ENCODE measurements at places on chromosomes 4 and X.

DNA sequence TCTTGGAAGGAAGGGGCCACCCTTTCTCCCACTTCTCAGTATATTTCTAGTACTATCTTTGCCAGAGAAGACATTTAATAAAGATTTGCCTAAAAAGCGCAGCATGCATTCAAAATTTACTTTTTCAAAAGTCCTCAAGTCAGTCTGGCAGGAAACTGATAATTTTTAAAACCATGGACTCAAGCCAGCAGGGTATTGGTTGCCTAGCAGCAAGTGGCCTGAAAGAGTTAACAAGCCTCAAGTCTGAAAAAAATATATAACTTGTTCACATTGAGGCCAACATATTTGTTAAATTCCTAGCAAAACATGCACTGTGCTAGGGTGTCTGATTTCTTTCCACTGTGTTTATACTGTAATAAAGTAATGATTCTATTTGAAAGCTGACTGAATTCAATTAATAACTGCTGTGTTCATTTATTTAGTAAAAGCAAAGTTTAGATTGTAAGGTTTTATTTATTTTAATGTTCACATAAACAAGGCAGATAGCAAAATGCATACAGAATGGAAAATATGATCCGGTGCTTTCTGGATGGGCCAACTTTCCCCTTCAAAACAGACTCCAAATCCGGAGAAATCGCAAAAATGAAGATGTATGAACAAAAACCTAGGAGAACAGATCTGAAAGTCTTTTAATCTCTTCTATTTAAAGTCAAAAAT is 218.5 kb upstream of the FGF13 start:
- DNase-seq: no peak

- peak; percentile 21 for DNase-seq
These were observed 11.3 kb upstream of the PHKA2 start for GRCh38 chrX:18995221-18995620.

DNA sequence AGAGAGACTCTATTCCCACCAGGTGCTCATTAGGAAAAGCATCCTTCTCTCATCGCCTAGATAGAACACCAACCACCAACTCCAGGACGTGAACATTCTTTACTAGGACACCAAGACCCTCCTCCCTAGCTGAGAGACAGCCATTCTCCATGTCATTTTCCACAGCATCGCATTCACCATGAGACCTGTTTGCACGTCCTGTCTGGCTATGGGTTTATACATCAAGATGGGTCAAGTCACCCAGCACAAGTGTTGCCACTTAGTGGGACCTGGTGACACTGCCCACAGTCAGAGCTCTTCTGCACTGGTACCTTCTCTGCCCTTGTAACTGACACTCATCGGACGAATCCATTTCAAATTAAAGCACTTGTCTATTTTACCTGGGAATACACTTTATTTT is 17.5 kb downstream of the LRP2BP start:
- no peak for DNase-seq

DNA sequence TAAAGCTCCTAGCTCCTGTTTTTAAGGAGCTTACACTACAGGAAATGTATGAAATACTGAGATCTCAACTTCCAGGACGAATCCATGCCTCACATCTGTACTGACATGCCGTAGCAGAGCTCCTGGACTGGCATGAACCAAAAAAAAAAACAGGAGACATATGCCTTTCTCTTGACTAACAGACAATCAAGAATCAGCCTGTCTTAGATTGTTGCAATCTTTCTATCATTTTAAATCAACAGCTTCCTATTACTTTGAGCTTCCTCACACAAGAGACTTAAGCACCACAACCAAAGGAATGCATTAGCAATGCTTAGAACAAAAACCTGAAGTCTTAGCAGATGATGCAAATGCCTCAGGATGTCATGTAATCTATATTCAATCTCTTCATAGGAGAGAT is 34.7 kb upstream of the AREG start:
- no peak for DNase-seq

DNA sequence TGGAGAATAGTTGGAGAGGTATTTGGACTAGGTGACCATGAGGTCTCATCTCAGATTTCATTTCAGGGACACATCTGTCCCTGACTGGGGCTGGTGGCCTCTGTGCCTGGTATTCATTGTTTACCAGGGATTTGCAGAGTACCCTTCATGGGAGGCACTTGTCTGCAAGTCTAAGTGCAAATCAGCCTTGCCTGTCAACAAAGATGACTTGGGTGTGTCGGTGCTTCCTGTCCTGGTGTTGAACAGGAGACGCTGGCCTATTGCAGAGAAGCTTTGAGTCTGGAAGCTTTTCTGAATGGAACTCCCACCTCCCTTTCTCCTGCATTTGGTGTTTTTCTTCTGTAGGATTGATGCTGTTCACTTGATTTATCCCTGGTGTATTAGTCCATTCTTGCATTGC is 104.1 kb downstream of the TNIP2 start:
- no peak for DNase-seq

DNA sequence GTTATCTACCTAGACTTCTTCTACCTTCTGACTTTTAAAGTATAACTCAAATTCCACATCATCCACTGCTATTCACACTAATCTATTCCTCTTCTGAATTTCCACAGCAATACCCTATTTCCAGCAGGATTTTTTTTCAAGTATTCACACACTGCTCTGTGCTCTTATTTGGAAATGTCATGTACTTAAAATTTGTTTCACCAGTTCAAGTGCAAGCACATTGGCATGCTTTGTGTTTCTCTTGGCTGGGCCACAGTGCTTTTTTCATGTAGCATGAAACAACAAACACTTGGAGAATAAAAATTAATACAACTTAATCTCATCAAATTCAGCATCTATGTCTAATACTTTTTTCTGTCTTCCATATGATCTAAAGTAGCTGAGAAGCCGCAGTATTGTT is 161.8 kb upstream of the PCDH18 start:
- no peak for DNase-seq

DNA sequence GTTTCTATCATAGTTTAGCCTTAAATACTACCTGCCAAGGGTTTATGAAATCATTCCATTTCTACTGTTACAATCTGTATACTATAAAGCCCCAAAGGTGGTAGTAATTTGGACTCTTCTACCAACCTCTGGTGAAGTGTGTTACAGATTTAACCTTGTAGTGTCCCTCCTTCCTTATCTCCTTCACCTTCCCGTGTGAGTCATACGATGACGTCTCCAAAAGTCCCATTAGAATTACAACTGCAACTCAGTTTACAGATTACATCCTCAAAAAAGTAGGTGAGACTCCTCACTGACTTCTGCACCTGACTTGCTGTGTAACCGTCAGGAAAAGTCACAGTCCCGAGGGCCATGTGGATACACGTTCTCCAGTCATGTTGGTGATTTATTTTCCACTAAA is 219.0 kb downstream of the DCTD start:
- DNase-seq: no peak

- no peak for DNase-seq
These were observed 63.8 kb downstream of the CORIN start for GRCh38 chr4:47774079-47774478.

DNA sequence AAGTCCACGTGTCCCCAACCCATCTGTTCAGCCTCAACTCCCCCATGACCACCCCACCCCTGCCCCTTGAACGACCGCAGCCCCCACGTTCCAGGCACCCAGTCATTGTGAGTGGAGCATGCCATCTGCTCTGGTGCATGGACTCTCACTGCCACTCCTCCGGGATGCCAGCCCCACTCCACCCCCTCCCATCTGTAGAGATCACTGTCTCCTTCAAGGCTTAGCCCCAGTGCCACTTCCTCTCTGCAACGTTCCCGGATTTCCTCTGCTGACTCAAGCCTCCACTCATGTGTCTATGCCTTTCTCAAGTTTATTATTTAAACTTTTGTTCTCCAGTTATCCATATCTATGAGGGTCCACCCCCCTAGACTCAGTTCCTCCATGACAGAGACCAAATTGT is 54.0 kb downstream of the MAML3 start:
- DNase-seq: peak; percentile 16

DNA sequence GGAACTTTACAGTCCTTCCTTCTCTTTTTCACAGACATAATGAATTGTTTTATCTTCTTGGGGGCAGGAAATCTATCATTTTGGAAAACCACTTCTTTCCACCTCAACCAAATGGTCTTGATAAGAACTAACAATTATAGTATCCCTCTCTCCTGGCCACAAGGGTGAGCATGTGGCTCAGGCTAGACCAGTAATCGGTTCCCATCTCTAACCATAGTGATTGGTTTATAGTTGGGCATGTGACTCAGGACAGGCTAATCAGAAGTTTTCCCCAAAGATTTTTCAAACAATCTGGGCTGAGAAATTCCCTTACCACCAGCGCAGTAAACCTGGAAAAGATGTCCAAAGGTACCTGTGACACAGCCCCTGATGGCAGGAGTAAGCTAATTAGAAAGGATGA is 4.0 kb upstream of the CXorf66 start:
- no peak for DNase-seq

DNA sequence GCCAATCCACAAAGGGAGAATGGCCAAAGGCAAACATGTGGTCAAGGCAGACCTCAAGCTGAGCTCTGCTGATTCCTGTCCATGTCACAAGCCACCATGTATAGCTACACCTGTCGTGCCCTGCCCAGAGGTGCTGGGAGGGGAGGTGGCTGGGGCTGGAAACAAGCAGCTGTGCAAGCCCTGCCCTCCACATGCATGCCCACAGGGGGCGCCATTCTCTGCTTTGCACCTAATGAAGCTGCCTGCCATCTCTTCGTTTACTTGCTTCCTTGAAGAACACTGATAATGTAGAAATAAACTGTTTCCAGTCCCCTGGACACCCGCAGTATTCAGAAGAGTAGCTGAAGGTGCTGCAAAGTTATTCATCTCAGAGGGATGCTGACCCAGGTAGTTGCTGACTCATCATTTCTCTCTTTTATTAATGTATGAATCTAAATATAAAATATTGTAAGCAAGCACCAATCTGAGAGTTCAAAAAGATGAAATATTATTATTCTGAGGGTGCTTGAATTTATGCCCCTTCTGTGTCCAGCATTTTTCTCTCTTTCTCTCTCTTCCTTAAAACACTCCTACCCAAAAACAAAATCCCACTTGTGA is 278.6 kb downstream of the ADGRA3 start:
- no peak for DNase-seq

GRCh38 chr4:10135260-10135659 is 18.7 kb upstream of the WDR1 start:
- no peak for DNase-seq

DNA sequence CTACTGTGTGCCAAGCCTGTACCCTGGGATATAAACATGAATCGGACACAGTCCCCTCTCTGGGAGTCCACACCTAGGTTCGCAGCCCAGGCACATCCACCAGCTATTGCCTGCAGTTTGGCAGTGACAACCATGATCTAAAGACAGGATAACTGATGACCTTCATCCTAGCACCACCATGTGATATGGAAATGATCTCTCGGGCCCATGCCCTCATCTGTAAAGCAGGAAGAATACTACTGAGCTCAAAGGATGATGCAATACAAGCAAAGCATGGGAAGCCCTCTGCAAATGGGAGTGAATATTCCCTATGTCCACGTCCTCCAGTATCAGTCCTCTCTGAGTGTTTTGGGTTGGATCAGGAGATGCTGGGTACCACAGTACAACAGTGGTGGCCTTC is 80.9 kb upstream of the MSX1 start:
- no peak for DNase-seq

DNA sequence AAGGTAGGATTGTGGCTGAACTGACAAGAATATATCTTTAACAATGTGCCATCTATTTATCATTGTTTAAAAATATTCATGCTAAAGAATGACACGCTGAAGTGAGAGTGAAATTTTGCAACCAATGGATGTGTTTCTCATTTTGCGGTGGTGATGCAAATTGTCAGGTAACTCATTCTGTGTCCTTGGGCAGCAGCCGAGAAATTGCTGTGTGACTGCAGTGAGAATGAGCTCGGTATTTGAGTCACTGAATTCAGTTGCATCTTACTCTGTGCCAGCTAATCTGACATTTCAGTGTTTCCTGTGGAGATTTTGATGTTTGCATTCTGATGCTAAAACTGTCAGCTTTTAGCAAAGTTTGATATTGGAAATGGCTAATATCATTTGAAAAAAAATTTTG is 28.1 kb downstream of the MCUB start:
- DNase-seq: no peak

DNA sequence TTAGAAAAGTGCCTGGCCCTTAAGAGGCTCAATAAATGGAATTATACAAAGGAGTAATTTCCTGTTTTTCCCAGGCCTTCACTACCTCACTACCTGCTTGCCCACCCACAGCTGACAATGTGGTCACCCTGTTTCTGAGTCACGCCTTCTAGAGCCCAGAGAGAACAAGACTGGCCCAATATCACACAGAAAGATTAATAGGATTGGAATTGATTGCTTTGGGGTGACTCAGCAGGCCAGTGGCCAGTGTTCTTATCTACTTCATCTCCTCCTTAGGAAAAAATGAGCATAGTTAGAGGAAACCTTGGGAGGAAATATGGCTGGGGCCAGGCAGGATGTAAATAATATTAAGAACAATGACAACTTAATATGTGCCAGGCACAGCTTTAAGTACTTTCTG is 4.5 kb upstream of the FGF16 start:
- no peak for DNase-seq

DNA sequence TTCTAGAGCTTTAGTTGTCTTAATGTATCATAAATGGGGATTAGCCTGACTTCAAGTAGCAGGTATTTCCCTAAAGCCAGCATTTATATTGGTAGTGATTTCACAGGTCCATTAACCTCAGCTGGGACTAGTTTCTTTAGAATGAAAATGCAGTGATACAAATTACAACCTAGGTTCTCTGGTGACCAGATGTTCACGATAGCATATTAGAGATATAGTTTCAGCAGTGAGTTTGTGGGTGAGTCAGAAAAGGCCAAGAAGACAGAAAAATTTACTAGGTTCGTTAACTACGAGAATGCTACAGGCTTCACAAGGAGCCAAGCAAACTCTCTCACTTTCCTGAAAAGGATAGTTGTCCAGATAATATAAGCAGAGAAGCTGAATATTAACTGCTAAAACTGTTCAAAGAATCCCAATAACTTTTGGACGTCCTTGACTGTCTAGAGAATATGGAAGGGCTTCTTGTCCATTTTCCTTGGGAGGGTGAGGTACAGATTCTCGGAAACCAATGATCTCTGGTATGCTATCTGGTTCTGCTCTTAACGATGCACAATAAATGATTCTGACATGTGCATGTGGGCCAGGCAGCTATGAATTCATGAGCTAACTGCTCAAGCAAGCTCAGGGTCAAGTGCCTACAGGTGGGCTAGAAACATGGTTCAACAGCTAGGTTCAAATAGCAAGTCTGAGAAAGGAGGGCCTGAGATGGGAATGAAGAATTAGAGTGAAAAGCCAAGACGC is 6.0 kb upstream of the SPCS3 start:
- no peak for DNase-seq

- DNase-seq: no peak
These were observed 128.7 kb downstream of the FHIP1A start for GRCh38 chr4:151537687-151538086.
